ENCODE measurements at places on chromosomes 11 and 22.

DNA sequence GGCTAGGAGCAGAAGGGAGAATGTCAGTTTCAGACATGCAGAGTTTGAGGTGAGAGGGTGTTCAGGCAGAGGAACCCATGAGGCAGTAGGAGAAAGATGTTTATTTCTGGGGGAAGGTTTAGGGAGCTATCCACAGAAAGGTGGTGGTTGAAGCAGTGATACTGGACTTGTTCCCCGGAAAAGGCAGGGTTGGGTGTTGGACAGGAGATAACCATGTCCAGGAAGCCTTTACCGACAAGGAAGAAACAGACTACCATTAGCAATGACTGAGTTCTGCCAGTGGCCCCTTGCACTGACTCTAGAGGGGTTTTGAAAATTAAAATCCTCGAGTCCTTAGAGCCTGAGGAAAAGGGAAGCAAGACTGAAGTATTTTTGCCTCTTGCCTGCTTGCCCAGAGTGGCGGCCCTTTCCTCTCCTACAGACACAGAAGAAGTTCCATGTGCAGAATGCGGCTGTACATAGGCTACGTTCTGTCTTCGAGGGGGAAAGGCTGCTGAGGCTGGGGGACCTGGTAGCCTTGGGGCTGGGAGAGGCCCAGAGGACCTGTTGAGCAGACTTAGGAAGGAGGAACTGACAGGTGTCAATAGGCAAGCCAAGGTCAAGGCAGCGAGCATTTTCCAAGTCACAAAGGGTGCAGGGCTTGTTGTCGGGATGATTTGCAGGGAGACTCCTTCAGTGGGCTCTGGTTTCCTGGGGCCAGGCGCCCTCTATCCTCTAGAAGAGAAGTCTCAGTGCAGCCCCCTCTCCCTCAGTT lies 146.7 kb downstream of the LDLRAD3 start:
- DNase-seq: no peak

GRCh38 chr11:130580372-130580771 lies 131.9 kb downstream of the ADAMTS15 start:
- no peak for DNase-seq

- DNase-seq: no peak
Measured at GRCh38 chr22:43440556-43440955, 28.7 kb downstream of the MPPED1 start.

DNA sequence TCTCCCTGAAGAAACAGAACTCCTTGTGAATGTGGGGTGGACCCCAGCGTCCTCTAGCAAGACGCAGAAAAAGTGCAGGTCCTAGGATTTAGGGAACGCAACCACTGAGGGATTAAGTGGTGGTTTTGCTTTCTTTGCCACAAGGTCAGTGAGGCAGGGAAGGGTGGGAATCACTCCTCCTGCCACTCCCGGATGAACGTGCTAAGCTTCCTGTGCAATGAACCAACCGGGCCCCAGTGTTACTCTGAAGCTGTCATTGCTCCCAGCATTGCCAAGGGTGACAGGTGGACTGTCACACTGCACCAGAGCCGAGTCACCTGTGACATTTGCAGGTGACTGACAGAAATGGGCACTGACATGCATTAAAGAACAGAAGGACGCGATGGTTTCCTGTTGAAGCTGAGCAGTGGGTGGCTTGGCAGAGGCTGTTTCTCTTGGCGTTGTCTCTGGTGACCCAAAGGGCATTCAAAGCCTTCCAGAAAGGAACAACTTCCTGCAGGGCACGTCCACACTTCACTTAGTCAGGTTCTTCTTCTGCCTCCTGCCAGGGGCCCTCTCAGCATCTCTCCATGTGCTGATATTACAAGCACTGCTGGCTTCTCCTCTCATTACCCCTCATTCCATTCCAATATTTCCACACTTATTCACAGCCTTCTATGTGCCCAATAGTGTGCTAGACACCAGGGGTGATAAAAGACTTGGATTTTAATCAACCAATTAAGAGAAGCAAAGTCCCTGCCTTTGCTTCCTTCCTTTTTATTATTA lies 9.7 kb downstream of the KIRREL3 start:
- no peak for DNase-seq

DNA sequence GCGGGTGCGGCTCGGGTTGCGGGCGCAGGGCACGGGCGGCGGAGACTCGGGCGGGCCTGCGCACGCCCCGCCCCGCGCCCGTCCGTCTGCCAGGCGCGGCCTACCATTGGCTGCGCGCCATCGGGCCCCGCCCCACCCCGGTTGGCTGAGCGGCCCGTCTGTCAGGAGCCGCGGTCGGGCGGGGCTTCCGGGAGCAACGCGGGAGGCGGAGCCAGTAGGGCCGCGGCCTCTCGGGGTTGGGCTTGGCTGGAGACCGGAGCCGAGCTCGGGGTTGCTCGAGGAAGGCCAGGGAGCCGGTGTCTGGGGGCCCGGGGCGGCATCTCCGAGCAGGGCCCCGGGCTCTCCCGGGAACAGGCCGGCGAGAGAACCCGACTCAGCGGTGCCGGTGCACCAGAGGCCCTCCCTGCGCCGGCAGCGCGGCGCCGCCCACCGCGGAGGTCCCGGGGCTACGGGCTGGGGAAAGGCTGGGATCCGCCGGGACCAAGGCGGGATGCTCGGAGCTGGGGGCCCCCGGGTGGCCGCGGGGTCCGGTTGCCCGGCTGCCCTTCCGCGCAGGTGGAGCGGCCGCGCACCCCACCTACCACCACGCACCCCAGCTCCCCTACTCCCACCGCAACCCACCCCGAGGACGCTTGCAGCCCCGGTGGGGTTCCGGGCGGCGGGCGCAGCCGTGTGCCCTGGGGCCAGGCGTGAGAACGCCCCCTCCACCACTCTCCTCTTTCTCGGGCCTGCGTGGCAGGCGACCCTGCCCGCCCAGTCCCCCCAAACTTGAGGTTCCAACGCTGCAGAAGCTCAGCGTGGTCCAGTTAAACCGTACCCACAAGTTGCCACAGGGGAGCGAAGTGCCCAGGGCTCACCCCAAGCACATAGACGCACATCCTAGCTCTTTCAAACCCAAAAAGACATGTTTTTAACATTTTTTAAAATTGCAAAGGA lies at the start of gene HRAS:
Gene HRAS (minus strand): TSS at position 58 of the 936 bp plus-strand sequence.
- peak; percentile 80 for DNase-seq

- no peak for DNase-seq
Measured at GRCh38 chr11:86011175-86011574, 57.7 kb downstream of the PICALM start.

DNA sequence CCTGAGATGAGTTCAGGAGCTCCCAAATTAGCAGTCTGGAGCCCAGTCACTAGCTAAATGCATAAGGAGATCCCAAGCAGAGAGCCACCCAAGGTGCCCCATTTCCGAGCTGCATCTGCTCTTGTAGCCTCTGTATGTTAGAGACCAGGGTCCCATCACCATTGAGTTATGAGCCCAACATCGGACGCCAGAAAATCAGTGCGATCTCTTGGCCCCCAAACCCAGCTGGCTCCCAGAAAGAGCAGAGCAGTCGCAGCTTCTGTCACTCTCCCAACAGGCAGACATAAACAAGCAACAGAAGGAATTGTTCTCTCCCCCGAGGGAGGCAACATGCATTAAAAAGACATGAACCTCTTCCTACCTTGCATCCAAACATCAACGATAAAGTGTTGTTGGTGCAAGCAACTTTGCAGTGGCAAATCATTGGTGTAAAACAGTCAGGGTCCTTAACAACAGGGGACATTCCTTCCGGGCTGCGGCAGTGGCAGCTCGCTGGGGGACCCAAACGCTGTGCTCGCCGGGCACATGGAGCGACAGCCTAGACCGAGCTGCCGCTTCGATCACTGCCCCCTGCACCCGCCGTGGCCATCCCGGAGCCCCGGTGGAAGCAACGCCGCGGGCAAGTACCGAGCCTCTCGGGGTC lies 907.1 kb downstream of the DLG2 start:
- DNase-seq: no peak

DNA sequence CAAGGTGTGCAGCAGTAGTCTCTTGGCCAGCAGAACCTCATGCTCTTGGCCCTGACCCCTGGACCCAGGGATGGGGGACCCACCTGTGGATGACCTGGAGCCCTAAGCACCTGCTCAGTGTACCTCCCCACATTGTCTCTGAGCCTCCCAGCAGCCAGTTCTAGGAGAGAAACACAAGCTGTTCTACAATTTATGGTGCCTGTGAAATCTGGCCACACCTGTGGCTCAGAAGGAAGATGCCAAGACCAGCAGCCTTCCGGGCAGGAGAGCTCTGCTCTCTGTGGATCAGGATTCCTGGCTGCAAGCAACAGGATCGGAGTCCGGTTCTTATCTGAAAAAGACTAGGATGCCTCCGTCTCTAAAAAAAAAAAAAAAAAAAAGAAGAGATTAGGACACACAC lies 103.6 kb upstream of the ANO1 start:
- DNase-seq: no peak

DNA sequence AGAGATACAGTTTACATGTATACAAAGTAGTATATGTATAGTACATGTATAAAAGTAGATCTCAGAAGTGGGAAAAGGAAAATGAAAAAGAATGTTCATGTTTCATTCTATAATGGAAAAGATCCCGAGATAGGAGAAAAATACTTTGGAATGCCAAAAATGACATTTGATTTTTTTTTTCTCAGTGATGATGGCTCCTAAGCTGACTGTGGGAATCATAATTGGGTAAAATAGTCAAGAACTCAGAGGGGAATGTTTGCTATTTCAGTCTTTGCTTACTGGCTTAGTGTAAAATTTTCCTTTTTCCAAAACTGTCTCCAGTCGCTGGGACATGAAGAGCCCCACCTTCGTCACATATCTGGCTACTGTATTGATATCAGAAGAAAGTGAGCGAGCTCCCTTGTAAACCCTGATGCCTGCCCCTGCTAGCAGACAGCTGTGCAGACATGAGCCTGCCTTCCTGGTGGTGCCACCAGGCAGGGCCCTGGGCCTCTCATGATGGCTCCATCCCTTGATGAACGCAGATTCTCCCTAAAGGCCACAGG lies 944.6 kb downstream of the NTM start:
- DNase-seq: no peak

- DNase-seq: no peak
Measured at GRCh38 chr11:78949976-78950690, 375.5 kb upstream of the NARS2 start.

DNA sequence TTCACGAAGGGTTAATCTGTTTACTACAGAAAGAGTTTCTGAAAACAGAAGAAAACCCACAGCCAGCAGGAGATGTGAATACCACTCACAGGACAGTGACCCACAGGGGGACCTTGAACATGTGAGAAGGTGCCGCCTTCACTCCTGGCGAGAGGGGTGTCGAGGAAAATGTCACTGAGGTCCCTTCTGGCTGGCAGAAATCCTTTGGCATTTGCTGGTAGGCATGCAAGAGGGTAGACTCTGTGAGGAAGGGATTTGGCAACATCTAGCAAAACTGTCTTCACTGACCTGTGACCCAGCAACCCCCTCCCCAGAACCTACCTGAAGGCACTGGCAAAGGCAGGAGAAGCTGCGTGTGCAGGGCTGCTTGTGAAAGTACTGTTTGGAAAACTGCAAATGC lies 8.6 kb downstream of the KCNQ1 start:
- DNase-seq: no peak

DNA sequence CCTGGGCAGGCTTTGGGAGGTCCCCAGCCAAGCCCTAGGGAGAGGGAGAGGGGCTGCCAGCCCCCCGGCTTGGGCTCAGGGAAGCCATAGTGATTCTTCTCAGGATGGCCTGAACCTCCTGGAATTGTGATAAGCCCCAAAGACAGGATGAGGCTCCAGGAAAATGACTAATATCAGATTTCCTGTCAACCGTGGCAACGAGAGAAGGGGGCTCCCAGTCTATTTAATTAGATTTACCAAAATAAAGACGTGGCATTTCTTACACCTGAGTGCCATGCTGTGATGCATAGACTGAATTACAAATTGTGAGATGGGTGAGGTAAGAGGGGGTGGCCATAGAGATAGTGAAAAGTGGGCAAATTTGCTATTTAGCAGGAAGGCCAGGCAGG lies 20.4 kb downstream of the SERPINH1 start:
- no peak for DNase-seq

DNA sequence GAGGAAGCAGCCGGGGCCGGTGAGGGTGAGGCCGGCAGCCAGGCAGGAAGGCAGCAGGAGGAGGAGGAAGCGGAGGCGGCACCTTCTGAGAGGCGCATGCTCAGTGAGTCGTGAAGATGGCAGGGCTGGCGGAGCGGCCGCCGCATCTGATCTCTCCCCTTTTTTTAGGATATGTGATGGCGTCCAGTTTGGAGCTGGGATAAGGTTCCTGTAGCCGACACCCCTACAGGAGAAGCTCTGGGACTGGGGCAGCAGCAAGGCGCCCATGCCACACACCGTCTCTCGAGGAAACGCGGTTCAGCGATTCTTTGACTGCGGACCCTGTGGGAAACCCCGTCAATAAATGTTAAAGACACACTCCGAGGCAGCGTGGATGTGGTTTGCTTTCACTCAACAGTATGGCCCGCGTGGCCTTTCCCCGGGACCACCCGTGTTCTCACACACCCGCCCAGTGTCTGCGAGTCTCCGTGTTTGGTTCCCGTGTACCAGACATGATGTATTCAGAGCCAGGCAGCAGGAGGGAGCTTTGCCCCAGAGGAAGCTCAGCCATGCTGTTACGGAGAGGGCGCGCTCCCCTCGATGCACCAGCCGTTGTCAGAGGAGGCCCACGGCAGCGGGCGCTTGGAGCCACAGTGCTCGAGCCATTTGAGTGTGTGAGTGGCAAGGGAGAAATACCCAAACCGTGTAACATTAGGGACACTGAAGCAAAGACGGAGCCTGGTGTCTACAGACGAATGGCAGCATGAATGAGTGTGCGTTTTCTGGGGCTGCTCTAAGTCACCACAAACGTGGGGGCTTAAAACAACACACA lies 27.7 kb upstream of the PARVB start:
- DNase-seq: no peak

- no peak for DNase-seq
Measured at GRCh38 chr11:121559606-121560200, 106.9 kb upstream of the SORL1-AS1 start.

DNA sequence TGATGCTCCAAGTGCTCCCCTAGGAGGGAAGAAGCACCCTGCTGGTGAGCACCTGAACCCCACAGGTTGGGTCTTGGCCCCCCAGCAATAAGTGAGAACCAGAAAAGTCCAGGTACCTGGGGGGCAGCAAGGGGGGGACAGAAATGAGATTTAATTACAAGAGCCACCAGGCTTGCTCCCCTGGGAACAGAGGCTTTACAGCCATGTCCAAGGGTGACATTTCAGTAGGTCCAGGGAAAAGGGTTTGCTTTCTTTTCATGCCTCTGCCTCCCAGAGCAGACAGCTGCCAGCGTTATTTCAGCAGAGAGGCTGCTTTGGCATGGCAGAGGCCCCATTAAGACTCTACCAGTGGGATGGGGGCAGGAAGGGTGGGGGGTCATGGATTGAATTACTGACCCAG lies 437.7 kb downstream of the BUD13 start:
- no peak for DNase-seq

- DNase-seq: no peak
Measured at GRCh38 chr22:33774781-33775180, 145.5 kb downstream of the LARGE1 start.

DNA sequence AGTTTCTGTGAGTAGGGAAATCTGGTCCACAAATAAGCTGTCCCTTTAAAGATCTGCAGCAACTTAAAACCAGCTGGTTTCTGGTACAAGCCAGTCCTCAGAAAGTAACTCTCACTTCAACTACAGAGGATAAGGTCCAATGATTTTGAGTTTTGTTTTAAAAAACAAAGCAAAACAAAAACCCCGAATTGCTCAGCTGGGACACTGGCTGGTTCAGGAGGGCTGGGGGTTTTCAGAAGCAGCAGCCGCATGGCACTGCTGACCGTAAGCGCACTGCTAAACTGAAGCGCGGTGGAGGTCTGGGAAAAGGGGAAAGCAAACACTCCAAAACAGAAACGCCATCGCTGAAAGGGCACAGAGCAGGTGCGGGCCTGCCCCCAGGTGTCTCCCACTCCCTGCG lies 59.7 kb downstream of the MICAL3 start:
- no peak for DNase-seq

Data from smooth muscle cell of the brain vasculature (primary cell).